Stomach (tissue), 19 donors: ENCODE measurements at places on chromosomes 16 and 17. TPM values are rescaled to one million over a fixed set of nuclear protein-coding genes. Genes with fewer than 3 reads are reported as not detected.

The CEP295NL gene
- polyA plus RNA-seq, result 0.31 TPM

The RBFOX1 gene
- 0.15 TPM for polyA plus RNA-seq

The ALOX12B gene
- polyA plus RNA-seq, result not detected

The STH gene
- polyA plus RNA-seq, result not detected

The CRYBA1 gene
- polyA plus RNA-seq, result not detected

The EPN3 gene
- 76.3 TPM for polyA plus RNA-seq

The NEURL4 gene
- polyA plus RNA-seq, result 15.6 TPM

The CAPNS2 gene
- not detected for polyA plus RNA-seq

The SLC4A1 gene
- not detected for polyA plus RNA-seq

The HOXB6 gene
- polyA plus RNA-seq, result 10.2 TPM

The KRTAP9-7 gene
- not detected for polyA plus RNA-seq

The KRT27 gene
- not detected for polyA plus RNA-seq

The KRTAP4-3 gene
- polyA plus RNA-seq, result not detected

The MRPS34 gene
- polyA plus RNA-seq, result 155 TPM

The HLF gene
- 1.6 TPM for polyA plus RNA-seq

The PRRT2 gene
- polyA plus RNA-seq, result not detected

The C17orf107 gene
- polyA plus RNA-seq, result 2.4 TPM

The LDHD gene
- 13.0 TPM for polyA plus RNA-seq
